Nasal cavity respiratory epithelium epithelial cell of viscerocranial mucosa (primary cell): ENCODE measurements at places on chromosomes 16 and 17. TPM values are rescaled to one million over a fixed set of nuclear protein-coding genes. Genes with fewer than 3 reads are reported as not detected.

Gene SOX9
- 4.4 and 10.4 TPM in 2 replicates for total RNA-seq

Gene AANAT
- not detected in 2 replicates for total RNA-seq

Gene KRT27
- not detected in 2 replicates for total RNA-seq

Gene MYH1
- not detected in 2 replicates for total RNA-seq

Gene DVL2
- total RNA-seq: 62.4 and 66.6 TPM in 2 replicates

Gene HOXB5
- under 0.01 TPM in 1 of 2 replicates, not detected in the other for total RNA-seq

Gene NPIPA2
- 0.34 and 1.1 TPM in 2 replicates for total RNA-seq

Gene SPHK1
- 70.4 and 72.0 TPM in 2 replicates for total RNA-seq
